NCI-H226 (cell line): ENCODE measurements at places on chromosomes 5 and 9.

DNA sequence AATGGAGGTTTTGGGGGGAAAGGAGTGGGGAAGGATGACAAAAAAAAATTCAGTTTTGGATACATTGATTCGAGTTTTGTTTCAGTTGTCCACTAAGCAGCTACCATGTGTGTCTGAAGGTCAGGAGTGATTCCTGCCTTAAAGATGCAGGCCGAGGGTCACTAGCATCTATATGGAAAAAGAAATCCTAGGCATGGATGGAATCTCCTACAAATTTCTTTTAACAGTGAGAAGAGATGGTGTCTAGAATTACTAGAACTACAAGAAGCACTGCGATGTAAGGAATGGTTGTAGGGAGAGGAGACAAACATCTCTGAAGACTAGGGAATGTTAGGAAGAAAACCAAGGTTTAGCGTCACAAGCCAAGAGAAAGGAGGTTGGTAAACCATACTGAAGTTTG, 19.6 kb upstream of the TRIO start:
- DNase-seq: no peak

DNA sequence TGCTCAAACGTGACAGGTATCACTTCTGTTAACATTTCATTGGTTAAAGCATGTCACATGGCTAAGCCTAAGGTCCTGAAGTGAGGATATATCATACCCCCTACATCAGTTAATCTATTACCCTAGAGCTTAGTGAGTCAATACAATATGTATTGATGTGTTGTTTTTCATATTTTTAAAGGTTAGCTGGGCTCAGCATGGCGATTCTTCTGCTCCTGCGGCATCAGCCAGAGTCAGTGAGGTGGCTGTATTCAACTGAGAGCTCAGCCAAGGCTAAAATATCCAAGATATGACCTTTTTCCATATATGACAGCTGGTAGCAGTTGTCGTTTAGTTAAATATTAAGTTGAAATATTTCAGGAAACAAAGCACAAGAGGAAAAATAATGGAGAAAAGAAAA, 38.5 kb upstream of the MPDZ start:
- no peak for DNase-seq

- no peak for DNase-seq
Observed at GRCh38 chr5:61618577-61618976, 286.5 kb downstream of the ZSWIM6 start.

GRCh38 chr5:128002425-128002824, 81.1 kb upstream of the SLC12A2 start:
- no peak for DNase-seq

DNA sequence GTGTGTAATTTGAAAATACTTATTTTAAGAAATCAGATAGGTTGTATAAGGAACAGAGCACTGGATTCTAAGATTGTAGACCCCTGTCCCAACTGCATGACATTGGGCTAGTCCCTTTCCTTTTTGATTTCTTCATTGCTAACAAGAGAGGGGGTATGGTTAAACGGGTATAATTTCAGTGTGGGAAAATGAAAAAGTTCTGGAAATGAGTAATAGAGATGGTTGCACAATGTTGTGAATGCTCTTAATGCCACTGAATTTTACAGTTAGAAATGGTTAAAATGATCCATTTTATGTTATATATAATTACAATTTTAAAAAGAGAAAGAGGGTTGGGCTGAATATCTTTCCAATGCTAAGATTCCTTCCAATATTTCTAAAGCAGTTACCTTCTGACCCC, 103.3 kb upstream of the LHFPL2 start:
- no peak for DNase-seq

DNA sequence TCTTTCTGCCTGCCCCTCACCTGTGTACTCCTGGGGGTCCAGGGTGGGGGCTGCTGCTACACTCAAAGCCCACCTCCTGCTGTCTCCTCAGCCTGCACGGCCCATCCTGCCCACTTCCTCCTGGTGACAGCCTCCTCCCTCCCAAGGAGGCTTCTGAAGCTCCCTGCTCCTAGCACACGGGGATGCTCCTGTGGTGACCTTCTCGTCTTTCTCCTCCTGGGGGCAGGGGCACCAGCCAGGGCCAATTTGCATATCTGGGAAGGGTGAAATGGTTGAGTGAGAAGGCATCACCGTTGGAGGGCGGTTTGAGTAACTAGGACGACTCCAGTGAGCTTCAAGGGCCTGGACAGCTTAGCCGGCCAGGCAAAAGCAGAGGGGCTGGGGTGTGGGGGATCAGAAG, 51.9 kb upstream of the COL5A1 start:
- DNase-seq: no peak

DNA sequence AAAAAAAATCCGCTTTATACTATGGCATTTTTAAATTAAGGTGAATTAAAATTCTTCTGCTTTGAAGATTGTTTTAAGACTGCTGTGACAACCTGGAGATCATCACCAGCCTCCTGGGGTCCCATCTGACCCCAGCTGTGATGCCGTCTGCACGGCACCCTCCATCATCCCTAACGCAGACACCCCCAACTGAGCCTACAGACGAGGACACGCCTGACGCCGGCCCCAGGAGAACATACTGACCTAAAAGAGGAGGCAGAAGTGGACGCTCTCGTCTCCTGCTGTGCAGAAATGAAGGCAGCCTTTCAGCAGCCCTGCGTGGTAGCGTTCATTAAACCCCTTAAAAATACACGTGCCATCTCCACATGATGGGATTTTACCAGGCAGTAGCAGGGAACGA, 125.6 kb upstream of the PPP1R26 start:
- DNase-seq: no peak

DNA sequence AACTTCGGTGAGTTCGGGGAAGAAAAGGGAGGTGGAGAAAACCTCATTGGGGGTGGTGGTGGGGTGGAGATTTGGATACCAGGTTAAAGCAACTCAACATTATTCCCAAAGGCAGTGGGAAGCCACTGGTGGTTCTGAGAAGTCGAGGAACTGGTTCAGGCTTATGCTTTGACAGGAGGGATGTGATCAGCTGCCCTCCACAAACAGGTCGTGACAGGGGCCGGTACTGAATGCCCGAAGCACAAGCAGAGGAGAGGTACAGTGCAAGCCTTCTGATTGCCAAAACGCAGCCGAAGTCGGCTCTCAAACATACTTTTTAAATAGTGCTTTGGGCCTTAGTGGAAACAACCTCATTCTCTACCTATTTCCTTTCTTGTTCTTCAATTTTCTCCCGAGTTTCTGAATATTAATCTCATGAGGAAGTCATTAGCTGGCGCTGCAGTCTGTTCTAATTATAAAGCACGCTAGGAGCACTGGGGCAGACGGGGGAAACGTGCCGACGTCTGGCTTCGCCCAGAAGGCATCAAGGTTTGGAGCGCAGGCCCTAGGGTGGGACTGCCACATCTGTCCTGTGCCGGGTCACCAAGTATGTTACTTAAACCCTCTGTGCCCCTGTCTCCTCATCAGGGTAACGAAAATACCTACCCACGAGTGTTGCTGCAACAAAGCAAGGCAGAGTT, 27.3 kb downstream of the SHB start:
- DNase-seq: no peak

GRCh38 chr9:79574781-79575180, 3.0 kb downstream of the TLE4 start:
- no peak for DNase-seq
